Stimulated activated CD4-positive, alpha-beta T cell treated with anti-CD3 and anti-CD28 coated beads, Interleukin-15, amount 100 ng/mL, for 1 hour (primary cell): ENCODE measurements at places on chromosomes 5 and 9.

GRCh38 chr5:88675708-88676636, 207.0 kb downstream of the MEF2C start:
- DNase-seq, result no peak

DNA sequence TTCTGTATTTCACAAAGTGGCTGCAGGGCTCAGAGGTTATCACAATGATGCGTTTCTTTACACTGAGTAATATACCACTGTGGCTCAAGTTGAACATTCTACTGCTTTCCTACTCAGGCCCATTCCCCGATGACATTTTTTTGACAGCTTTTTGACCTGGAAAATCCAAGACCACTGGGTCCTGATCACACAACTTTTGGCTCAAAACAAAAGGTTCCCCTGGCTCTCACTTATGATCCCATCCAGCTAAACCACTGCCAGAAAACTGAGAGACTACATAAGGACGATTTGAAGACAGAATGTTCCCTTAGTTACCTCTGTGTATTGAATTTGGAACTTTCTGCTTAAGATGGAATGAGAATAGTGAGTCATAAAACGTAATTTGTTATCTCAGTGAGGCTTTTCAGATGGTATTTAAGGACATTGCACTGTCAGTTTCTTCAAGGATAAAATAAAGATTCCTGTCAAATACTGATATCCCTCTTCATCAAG, 78.0 kb upstream of the FBXL7 start:
- no peak for DNase-seq

- no peak for DNase-seq
Observed at GRCh38 chr5:107395632-107396350, 274.9 kb downstream of the EFNA5 start.

- DNase-seq, result peak; percentile 77
Observed at GRCh38 chr5:103258368-103258956, at the start of gene MACIR. TSS of gene MACIR (plus strand) at chr5:103258763. CDS start at chr5:103275920, 17,157 bp downstream.

DNA sequence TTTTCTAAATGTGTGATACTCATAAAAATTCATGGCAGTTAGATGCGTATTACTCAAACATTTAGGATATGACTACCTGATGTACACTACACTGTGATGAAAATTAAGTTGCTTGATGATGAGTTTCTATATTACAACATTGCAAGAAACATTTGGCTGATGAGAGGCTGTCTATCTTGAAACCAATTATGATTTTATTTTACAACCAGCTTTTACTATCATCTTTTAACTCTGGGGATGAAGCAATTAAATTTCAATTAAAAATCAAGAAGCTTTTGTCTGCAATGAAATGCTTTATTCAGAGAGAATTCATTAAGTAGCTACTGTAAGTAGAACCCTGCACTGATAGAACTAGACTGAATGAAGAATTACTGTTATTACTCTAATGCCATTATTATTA, 500.4 kb downstream of the KCTD16 start:
- no peak for DNase-seq

DNA sequence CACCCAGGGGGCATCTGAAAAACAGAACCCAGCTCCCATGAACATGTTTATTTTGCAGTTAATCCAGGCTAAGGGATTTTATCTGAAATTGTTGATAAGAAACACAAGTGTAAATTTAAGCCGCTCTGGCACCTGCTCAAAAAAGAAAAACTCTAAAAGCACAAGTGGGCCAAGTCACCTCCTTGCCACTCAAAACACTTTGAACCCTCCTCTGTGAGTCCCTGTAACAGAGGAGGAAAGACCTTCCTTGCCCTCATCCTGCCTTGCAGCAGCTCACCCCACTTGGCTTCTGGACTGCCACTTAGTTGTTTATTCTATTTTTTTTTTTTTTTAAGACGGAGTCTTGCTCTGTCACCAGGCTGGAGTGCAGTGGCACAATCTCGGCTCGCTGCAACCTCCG, 39.5 kb downstream of the FAM78A start:
- DNase-seq, result no peak

DNA sequence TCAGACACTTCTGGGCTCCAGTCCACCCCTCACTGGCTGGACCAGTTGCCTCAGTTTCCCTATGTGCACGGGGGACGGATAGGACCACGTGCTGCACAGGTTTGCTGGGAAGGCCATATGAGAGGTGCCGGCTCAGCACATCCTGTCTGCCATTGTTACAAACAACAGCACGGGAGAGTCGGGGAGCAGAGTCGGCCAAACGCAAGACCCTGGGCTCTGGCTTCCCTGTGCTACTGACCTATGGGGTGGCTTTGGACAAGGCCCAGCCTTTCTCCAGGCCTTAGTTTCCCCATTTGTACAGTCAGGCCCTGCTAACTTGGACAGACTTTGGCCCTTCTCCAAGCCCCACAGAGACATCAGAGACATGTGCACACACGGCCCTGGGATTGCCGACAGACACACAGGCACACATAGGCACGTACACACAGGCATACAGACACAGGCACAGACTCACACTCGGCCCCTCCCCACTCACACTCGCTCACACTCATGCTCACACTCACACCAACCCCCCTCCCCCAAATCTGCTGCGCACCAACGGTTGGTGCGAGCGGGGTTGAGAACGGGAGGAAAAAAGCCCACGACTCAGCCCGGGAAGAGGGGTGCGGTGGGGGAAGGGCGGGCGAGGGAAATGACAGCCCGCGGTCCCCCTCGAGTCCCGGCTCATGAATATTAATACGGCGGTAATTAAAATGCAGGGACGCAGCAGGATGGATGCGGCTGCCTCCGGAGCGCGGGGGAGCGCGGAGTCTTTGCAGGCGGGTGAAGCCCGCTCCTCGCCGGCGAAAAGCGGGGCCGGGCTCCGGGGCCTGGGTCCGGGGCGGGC, 133.0 kb downstream of the C9orf50 start:
- DNase-seq, result peak; percentile 30

- no peak for DNase-seq
Observed at GRCh38 chr5:177428574-177429217, 2.2 kb downstream of the GRK6 start.

GRCh38 chr9:72542917-72543316, 21.5 kb downstream of the TMC1 start:
- DNase-seq, result no peak

- DNase-seq, result no peak
Observed at GRCh38 chr9:93287189-93287552, 103.2 kb downstream of the WNK2 start.

DNA sequence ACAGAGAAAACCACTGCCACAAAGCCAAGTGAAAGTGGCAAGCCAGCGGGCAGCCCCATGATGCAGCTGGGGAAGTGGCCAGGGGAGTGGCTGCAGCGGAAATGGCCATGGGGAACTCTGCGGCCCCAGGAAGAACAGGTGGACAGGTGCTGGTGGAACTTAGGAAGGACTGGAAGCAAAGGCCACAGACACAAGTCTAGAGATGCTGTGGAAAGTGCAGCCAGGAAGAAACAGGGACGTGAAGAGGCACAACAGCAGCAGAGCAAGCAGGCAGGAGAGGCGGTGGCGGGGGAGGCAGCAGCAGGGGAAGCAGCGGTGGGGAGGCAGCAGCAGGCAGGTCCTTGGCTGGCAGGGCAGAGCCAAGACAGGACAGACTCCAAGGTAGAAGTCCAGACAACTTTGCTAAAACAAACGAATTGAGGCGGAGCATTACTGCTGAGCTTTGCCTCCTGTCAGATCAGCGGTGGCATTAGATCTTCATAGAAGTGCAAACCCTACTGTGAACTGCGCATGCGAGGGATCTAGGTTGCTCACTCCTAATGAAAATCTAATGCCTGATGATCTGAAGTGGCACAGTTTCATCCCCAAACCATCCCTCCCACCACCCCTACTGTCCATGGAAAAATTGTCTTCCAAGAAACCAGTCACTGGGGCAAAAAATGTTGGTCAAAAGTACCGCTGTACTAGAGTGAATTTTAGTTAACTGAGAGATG, 11.8 kb downstream of the SURF6 start:
- DNase-seq, result no peak

GRCh38 chr9:7075154-7075553, 317.4 kb downstream of the KDM4C start:
- no peak for DNase-seq

GRCh38 chr5:76250463-76250862, 152.6 kb upstream of the IQGAP2 start:
- no peak for DNase-seq

DNA sequence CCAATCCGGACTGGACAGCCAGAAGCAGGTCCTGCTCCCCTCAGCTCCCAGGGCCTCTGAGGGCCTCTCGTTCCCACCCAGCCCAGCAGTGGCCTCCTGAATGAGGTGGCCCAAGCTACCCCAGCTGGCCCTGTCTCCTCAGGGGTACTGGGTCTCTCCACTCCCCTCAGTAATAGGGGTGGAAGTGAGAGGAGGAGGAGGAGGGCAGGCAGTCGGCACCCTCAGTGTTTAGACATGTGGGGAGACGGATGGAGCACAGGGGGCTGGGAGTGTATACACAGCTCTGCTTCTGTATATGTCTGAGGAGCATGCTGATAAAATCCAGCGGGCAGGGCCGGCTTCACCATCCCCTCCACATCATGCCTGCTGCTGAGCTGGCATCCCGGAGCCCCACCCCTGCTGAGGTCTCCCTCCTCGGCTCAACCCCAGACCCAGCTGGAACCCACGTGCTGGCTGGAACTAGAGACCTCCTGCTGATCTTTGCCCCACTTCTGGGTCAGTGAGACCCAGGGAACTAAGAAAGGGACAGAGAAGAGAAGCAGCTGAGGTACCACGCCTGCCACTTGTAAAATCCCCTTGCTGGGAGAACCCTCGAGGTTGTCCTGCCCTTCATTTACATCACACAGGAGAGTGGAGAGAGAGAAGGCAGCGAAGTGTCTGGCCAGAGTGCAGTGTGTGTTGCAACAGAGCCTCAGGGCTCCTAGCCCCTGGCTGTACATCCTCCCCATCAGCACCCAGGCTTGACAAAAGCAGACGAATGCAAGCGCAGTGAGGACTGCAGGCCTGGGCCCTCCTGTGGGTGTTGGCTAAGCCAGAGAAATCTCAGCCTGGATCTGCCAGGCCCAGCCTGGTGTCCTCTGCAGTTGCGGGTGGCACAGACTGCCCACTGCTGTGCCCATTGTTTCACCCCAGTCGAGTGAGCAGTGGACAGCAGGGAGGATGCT, 77.5 kb downstream of the PSD2 start:
- no peak for DNase-seq

DNA sequence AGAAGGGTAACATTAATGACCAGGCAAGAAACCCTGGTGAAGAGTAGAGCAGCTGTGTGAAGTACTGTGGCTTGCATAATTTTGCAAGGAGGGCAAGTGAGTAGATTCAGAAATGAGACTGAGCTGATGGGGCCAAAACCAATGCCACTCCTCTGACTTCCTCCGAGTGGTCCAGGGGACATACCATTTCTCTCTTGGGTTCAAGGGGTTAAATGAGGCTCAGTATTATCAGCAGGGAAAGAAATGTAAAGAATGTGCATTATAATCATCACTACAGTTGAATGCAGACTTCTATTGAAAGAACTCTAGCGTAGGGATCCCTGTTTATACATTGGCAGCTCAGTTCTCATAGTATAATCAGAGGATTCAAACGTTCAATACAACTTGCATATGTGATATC, 9.9 kb downstream of the POLR3G start:
- no peak for DNase-seq

- DNase-seq, result no peak
Observed at GRCh38 chr9:81461196-81461595, 228.2 kb downstream of the TLE1 start.
